ENCODE measurements at places on chromosomes 2 and 18. TPM values are rescaled to one million over a fixed set of nuclear protein-coding genes. Genes with fewer than 3 reads are reported as not detected.

GRCh38 chr2:99857372-99857771 lies 285.0 kb downstream of the AFF3 start:
- DNase-seq, result no peak

GRCh38 chr2:177708660-177709444 lies 316.3 kb downstream of the AGPS start:
- DNase-seq, result no peak

Gene CD28
- total RNA-seq, result 128 TPM

Gene SERPINB10
- total RNA-seq, result not detected

- no peak for DNase-seq
Observed at GRCh38 chr2:240985881-240986786, 12.3 kb upstream of the SNED1 start.

DNA sequence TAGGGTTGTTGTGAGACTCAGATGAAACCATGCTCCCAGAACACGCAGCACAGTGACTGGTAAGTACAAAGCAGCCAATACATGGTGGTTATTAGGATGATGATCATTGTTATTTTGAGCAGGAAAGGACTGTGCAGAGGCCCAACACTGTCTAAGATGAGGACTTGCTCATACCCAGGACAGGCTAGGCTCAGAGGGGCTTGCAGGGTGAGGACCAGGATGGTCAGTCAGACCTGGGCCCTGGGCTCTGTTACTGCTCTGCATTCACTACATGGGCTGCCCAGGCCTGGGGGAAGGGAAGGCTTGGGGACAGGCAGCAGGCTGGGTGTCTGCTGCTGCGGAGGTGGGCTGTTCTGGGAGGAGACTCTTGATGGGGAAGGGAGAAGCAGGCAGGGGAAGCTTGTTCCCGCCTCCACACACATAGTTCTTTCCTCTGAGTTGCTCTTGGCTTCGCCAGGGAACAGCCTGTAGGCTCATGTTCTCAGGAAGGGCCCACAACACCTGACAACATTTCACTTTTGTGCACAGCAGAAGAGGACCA lies 17.5 kb downstream of the CAPN13 start:
- no peak for DNase-seq

Gene IL36A
- 2.1 TPM for total RNA-seq

GRCh38 chr2:36371928-36372391 lies 16.4 kb downstream of the CRIM1 start:
- DNase-seq, result no peak

Gene LTBP1
- not detected for total RNA-seq

Gene ZNG1B
- 47.6 TPM for total RNA-seq

DNA sequence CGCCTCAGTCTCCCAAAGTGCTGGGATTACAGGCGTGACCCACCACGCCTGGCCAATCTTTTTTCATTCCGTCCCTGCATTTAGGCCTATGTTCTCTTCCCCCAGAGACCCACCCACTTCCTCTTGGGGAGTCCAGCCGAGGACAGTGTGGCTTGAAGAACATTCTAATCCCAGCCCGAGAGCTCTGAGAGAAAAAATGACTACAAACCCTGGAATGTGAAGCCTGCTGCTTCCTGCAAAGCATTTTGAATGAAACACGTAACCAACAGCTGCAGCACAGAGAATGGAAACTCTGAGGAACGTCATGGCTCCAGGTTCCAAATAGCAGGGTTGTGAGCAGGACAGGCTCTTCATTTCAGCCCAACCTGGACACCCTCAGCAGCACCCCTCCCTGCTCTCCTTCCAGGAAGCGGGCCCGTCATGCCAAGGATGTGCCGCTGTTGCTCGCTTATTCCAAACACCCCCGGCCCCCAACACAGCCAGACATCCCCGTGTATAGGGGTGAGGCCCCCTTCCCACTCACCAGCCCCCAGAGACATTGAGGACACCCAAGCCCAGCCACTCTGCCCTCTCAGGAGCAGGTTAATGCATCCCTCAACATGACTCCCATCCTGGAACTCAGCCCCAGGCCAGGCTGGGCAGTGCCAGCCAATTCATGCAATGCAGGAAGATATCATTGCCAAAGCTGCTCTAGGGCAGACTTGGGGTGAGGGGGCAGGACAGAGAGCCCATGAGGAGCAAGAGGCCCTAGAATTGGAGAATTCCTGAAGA lies 139.8 kb downstream of the ZFP36L2 start:
- DNase-seq, result no peak

GRCh38 chr2:165898381-165898780 lies 55.2 kb downstream of the TTC21B start:
- no peak for DNase-seq

DNA sequence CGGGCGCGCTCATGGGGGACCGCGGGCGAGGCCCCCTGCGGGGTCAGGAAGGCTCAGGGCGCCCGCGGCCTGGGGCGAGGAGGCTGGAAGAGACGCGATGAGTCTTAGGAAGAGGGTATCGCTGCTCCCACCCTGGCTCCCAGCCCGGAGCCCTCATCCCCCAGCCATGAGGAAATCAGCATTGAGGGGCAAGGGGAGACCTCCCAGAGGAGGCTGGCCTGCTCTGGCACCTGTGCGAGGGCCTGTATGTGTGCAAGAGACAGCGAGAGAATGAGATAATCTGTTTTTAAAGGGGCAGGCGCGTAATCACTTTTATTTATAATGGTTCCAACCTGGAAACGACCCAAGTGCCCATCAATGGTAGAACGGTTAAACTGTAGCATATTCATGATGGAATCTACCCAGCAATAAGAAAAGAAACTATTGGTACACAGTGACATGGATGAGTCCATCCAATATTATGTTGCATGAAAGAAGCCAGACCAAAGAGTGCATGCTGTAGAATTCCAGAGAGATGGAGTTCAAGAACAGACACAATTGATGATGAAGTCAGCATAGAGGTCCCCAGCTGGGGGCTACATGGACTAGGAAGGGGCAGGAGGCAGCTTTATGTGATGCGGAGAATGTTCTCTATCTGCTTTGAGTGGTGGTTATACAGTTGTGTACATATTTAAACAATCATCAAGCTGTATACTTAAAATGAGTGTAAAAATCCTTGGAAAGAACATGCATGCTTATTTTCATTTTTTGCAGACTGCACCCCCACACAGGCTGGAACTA lies 14.4 kb downstream of the FBXO41 start:
- no peak for DNase-seq

GRCh38 chr2:227161947-227162346 lies 2.1 kb downstream of the COL4A4 start:
- DNase-seq, result no peak

Gene RPRM
- not detected for total RNA-seq

Gene FMNL2
- total RNA-seq, result 0.78 TPM

- DNase-seq, result no peak
Observed at GRCh38 chr2:9897331-9897737, 54.1 kb downstream of the TAF1B start.

Gene INO80B
- total RNA-seq, result 93.6 TPM

DNA sequence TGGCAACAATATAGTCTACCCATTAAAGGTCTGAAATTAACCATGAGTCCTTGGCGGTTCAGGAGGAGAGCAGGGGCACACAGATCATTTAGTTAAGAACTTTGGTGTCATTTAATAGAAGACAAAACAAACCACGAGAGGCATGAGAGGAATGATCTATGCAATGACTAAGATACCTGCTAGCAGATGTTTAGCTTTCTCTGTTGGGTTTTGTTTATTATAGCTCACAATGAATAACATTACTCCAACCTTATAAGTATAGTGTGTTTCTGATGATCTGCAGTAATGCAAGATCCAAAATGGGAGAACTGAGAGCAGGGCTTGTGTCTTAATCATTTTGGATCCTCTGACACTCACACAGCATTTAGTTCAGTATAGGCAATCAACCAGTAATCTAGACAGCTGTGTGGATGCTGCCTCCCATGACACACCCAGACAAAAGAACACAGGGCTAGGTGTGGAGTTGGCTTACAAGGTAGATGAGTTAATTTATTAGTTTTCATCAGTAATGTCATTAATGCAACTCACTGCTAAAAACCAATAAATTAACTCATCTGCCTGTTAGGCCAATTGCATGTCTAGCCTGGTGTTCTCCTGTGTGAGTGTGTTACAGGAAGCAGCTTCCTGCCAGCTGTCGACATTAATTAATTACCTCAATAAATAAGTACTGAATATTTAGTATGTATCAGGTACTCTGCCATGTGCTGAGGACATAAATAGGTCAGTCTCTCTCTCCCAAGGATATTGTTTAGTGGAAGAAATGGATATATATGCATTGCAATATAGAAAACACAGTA lies 92.3 kb downstream of the CLIP4 start:
- no peak for DNase-seq

DNA sequence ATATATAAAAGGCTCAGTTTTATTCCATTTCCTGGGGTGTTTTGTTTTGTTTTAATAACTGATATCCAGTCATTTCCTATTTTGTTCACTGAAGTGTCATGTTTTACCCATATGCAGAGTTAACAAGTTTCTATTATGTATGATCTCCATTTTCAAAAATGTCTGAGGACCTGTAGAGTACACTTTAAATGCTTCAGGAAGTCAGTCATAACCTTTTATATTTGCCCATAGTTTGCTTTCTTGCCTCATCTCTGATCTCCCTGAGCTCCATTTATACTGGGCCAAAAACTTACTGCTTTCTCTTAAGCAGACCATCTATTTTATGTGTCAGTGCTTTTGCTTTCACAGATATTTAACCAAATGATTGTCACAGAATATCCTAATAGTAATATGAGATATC lies 278.7 kb downstream of the MBD5 start:
- DNase-seq, result no peak

- no peak for DNase-seq
Observed at GRCh38 chr2:23568626-23569190, 183.7 kb downstream of the KLHL29 start.
